ENCODE measurements at places on chromosomes 5 and 9.

- DNase-seq: no peak
Observed at GRCh38 chr9:86763791-86764190, 183.5 kb downstream of the GAS1 start.

GRCh38 chr9:22160221-22160620, 151.1 kb upstream of the CDKN2B start:
- no peak for DNase-seq

GRCh38 chr5:85453026-85453349, 1068.3 kb upstream of the EDIL3 start:
- no peak for DNase-seq

- DNase-seq: no peak
Observed at GRCh38 chr9:35116539-35116897, 856 bp upstream of the ATOSB start.

DNA sequence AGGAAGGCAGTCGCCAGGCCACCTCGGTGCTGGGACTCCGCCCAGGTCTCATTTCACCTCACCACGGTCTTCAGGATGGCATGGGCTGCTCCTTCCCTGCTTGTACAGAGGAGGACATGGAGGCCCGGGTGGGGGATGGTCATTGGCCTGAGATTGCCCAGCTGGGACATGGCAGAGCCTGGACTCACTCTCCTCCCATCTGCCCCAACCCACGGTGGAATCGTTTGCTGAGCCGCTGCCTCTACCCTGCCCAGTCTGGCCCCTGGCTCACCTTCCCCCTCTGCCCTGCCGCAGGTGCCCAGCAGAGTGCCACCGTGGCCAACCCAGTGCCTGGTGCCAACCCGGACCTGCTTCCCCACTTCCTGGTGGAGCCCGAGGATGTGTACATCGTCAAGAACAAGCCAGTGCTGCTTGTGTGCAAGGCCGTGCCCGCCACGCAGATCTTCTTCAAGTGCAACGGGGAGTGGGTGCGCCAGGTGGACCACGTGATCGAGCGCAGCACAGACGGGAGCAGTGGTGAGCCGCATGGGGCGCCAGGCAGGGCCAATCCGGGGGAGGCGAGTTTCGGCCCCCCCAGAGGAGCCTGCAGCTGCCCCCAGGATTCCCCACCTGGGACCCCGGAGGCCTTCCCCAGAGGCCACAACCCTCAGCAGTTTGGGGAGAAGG, 36.7 kb downstream of the HK3 start:
- DNase-seq: no peak

- DNase-seq: no peak
Observed at GRCh38 chr9:83444110-83444509, 94.1 kb downstream of the FRMD3 start.

DNA sequence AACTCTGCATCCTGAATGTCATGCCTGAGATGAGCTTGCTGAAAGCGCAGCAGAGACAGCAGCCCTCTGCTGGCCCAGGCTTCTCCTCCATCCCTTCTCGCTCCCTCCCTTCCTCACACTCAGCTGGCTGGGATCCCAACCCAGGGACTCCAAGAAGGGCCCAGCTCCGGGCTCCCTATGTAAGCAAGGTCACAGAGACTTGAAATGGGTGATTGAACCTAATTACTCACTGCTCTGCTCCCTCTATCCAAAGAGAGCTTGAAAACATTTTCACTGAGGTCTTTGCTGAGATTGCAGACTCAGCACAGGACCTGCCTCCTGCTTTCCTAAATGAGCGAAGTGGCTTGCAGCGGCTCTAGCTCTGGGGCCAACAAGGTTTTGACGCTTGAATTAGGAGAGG, 42.8 kb downstream of the RAPGEF1 start:
- no peak for DNase-seq

- DNase-seq: no peak
Observed at GRCh38 chr5:41410737-41411136, 99.7 kb downstream of the PLCXD3 start.

GRCh38 chr5:3324421-3325101, 271.1 kb upstream of the IRX1 start:
- no peak for DNase-seq

DNA sequence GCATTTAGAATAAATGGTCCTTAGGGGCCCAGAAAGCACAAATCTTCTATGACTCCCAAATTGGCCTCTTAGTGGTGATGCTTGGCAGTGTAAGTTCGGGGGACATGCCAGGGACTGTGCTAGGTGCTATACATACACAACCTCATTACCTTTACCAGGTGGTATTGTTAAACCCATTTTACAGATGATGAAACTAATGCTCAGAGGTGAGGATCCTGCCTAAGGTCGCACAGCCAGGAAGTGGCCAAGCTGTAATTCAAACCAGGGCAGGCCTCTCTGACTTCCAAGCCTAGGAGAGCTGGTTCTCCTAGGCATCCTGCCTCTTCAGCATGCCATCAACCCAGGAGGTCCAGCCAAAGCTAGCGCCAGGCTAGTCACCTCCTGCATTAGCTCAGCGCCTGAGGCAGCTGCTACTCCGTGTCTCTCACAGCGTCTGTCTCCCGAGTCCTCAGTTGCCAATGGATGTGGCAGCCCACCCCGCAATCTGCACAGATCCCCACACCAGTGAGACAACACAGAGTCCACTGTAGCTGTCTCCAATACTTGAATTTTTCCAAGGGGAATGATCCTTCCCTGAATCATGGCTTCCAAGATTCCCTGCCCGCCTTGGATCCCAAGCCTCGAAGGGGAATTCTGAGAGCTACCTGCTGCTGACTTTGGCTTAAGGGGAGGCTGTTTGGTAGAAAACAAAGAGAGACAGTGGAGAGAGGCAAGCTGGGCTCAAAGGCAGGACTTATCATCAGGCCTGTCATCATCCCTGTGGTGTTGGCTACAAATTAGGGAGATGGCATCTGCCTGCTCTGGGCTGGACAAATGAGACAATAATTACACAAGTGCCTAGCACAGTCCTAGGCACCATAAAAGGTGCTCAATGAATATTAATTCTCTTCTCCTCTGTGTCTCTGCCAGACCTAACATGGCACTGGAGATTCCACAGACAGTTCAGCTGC, 52.6 kb downstream of the CRB2 start:
- no peak for DNase-seq

GRCh38 chr5:516338-516925, 7.8 kb downstream of the SLC9A3 start:
- DNase-seq: no peak

- DNase-seq: no peak
Observed at GRCh38 chr5:173829826-173830225, 58.3 kb upstream of the CPEB4 start.

DNA sequence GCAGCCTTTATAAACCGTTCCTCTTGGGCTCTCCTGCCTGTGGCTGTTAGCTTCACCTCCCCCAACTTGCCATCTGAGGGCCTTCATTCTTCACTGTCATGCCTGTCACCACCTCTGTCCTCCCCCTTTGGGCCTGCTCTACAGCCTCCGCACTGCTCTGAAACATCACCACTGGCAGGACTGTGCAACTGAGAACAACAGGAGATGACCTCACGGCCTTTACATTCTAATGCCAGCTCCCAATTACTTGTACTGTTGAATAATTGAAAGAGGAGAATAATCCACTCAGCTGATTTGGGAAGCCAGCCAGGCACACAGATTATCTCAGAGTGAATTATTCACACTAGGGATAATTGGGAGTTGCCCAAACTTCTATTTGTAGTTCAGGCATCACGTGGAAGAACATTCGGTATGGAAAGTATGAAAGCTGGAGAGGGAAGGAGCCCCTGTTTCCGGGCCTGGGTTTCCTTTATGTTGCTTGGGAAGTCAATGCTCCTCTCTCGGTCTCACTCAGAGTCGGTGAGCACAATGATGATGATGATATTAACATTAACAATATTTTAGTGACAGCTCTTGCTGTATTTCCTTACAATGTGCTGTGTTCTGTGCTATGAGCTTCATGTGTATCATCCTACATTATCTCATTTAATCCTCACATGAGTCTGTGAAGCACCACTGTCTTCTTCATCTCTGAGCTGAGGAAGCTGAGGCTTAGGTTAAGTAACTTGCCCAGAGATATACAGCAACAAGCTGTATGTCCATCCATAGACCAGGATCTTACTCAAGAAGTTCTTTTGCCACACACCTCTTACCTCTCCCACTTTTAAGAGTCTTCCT, 99.3 kb upstream of the LRRTM2 start:
- DNase-seq: no peak

GRCh38 chr9:89368978-89369377, 50.7 kb downstream of the SECISBP2 start:
- no peak for DNase-seq

DNA sequence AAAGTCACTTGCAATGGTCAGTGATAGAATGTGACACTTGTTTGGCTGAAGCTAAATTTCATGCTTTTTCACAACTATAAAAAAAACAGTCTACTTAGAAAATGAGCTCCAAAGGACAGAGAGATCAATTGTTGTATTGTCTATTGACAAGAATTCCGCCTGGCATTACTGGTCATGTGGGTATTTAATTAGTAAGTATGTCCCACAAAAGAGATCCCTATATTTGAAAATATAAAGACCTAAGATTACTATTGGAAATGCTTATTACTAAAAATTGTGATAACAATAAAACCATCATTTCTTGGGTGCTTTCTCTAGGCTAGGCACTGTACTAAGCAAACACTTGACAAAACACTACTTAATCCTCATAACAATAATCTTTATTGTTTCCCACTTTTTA, 745.2 kb upstream of the C9orf72 start:
- DNase-seq: no peak

GRCh38 chr9:105877721-105878120, 183.4 kb downstream of the TMEM38B start:
- no peak for DNase-seq

DNA sequence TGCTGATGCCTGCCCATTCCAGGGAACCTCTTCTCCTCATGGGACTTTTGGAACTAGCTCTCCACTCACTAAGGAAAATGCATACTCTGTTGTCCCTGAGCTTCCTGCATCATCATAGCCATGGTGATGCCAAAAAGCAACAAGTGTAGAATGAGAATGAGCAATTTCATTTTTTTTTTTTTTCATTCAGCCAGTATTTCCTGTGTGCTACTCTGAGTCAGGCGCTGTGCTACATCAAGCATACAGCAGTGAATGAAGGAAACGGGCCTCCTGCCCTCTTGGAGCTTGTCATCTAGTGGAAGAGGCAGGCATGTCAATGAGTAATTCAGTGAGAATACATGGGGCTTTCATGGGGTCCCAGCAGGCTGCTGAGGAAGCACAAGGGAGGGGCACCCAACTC, 483.1 kb downstream of the BNC2 start:
- no peak for DNase-seq

DNA sequence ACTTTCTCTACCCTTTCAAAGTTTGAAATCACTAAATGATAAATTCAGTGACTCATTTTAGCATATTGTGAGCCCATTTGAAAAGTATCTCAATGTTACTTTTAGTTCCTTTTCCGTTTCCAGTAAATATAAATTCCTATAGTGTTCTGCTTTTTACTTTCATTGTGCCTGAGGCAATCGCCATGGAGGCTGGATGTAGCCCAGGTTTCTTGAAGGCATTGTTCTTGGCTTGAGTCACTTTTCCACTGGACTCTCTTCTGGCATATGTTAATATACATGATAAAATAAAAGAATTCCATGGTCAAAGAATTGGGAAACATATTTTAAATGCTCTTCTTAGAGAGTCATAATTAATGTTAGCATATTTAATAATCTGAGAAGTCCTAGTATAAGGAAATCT, 327.0 kb downstream of the IZUMO3 start:
- no peak for DNase-seq

DNA sequence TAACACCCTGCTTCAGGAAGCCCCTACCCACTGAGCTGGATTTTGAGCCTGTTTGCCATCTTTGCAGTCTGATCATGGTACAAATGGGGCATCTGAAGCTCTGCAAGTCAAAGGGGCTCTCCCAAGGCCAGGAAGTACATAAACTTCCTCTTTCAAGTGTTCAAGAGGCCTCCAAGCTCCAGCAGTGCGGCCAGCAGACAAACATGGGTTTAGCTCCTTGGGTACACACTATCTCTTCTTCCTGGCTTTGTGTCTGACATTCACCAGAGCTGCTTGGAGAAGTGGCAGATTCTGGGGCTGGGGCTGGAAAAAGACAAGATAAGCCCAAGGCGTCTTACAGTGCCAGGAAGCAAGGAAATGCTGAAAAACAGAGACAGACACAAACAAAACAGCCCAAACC, 34.1 kb downstream of the LAMC3 start:
- DNase-seq: no peak

DNA sequence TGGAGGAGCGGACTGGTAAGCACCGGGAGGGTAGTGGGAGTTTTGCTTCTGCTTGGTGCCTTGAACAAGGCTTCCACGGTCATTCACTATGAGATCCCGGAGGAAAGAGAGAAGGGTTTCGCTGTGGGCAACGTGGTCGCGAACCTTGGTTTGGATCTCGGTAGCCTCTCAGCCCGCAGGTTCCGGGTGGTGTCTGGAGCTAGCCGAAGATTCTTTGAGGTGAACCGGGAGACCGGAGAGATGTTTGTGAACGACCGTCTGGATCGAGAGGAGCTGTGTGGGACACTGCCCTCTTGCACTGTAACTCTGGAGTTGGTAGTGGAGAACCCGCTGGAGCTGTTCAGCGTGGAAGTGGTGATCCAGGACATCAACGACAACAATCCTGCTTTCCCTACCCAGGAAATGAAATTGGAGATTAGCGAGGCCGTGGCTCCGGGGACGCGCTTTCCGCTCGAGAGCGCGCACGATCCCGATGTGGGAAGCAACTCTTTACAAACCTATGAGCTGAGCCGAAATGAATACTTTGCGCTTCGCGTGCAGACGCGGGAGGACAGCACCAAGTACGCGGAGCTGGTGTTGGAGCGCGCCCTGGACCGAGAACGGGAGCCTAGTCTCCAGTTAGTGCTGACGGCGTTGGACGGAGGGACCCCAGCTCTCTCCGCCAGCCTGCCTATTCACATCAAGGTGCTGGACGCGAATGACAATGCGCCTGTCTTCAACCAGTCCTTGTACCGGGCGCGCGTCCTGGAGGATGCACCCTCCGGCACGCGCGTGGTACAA, 556 bp downstream of the PCDHGC3 start:
- DNase-seq: no peak

- no peak for DNase-seq
Observed at GRCh38 chr5:153896701-153897100, 142.0 kb downstream of the FAM114A2 start.

DNA sequence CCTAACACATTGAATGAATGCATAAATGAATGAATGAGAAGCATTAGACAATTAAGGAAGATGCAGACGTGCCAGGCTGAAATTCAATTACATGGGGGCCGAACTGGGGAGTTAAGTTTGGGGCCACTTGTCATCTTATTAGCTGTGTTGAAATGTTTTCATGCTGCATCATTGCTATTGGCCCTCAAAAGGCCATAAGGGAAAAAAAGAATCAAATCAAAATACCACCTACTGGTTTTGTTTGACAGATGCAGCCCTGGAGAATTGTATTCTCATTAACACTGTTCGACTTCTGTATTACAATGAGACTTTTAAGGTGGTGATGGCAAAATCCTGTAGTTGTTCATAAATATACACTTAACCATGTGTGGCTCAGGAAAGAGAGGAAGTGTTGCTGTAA, 38.4 kb downstream of the UBE2QL1 start:
- DNase-seq: no peak

DNA sequence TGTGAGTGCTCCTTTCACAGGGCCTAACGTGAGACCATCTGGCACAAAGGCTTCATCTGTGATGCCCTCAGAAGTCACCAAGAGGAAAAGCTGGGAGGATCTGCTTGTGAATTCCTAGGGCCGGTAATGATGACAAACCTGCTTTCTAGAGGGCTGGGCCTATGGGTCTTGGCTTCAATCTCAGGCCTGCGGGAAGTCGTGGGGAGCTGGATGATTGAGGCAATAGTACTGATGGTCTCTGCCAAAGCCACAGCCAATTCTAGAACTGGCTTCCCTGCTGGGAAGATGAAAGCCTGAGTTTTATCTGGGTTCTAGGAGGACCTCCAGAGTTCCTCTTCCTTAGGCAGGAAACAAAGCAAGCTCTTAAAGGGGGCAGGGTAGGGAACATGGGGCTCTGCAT, 102.7 kb downstream of the TMEM215 start:
- DNase-seq: no peak

Data from stimulated activated CD4-positive, alpha-beta T cell treated with anti-CD3 and anti-CD28 coated beads, Interleukin-4, amount 100 ng/mL, for 24 hours (primary cell).